ENCODE measurements at places on chromosomes 1 and 21.

DNA sequence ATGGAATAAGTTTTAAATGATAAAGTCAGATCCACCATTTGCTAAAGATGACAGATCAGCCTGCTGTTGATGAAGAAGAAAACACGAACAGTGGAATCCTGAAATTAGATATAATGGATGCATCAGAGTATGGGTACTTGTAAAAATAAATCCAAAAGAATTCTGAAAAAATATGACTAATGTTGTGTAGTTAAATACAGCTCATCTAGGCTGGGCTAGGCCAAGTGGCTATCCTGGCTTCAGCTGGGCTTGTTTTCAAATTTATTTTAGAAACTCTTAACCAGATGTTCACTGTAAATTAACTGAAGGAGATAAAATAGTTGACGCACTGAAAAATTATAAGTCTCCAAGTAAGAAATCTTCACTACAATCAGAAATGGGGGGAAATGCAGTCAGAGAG, 7.4 kb upstream of the RGS2 start:
- no peak for DNase-seq

- no peak for DNase-seq
Measured at GRCh38 chr1:31102501-31102950, 37.0 kb upstream of the PUM1 start.

DNA sequence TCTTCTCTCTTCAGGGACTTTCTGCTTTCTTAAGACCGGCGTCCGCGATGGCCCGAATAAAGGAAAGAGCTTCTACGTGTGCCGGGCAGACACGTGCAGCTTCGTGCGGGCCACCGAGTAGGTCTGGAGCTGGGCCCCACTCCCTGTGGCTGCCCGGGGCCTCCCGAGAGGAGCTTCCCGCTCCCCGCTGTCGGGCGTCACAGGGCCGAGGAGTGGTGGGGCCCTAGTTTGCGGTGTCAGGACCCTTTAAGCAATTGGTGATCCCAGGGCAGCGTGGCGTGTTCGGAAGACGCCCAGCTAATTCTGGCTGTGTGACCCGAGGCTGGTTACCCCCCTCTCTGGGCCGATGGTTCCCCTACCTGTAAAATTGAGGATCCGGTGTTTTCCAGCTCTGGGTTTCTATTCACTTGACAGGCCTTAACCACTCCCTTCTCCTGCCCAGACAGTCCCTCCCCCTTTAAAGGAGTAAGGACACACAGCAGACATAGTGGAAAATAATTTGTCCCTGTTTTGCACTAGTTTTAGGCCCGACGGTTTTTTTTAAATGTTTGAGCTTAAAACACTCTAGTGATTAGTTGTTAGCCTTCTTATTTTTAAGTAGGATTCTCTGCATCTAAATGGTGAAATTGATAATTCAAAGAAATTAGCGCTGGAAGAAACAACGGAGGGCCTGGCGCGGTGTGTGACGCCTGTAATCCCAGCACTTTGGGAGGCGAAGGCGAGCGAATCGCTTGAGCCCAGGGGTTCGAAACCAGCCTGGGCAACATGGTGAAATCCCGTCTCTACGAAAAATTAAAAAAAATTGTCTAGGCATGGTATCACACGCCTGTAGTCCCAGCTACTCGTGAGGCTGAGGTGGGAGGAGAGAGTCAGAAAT, 553 bp downstream of the TTF2 start:
- no peak for DNase-seq

- DNase-seq: no peak
Measured at GRCh38 chr1:84869720-84870119, 23.3 kb downstream of the LPAR3 start.

- no peak for DNase-seq
Measured at GRCh38 chr1:5909576-5910275, 82.5 kb downstream of the NPHP4 start.

DNA sequence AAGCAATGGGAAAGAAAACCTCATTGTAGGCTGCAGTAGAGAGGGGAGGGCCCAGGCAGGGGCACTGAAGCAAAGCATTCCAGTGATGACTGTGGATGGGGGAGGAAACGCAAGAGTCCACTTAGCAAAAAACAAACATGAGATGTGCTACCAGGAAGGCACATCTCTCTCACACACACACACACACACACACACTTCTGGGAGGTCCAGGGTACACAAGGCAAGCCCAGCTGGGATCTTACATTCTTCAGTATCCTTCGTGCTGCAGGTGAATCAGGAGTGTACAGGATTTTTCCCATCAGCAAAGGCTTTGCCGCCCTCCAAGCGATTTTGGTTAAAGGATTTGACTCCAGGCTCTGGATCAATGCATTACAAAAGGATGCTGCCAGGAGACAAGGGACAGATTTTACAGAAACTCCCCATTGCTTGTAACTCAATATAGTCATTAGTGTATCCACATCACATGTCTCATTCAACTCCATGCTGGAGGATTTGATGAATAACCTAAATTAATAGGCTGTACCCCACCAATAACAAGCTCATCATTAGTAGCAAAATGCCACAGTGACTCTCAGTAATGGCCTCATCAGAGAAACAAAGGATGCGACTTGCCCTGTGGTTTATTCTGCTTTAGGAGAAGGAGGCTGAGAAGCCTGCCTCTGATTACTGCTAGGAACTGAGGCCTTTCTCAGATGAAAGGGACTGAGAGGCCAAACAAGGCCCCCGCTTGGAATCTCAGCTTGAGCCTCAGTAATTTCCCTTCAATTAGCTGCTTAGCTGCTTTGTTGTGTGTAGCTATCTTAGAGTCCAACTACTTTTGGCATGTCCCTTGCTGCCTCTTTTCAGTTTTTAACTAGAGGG, 41.6 kb downstream of the ABCA4 start:
- DNase-seq: no peak

- DNase-seq: no peak
Measured at GRCh38 chr1:58815686-58816071, 31.8 kb upstream of the JUN start.

GRCh38 chr1:231563247-231563646, 34.8 kb downstream of the TSNAX start:
- no peak for DNase-seq

GRCh38 chr21:22900490-22900889, 1902.3 kb downstream of the NCAM2 start:
- no peak for DNase-seq

- no peak for DNase-seq
Measured at GRCh38 chr21:46452710-46453109, 6.0 kb upstream of the DIP2A start.

DNA sequence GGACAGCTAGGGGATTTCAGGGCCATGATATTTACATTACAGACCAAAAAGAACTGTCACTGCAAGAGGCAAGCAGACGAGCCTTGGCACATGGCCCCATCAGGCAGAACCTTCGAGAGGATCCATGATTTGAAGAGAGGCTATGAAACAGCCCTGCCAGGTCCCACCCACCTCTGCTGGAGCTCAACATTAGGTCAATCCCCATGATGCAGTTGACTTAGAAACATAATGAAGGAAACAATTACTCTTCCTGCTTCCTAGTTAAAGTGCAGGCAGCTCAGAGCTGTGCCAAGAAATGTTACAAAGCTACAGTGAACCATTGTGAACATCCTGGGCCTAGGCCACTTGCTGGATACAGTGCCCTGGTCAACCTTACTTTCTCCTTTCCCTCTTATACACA, 41.7 kb upstream of the PTCH2 start:
- DNase-seq: no peak

DNA sequence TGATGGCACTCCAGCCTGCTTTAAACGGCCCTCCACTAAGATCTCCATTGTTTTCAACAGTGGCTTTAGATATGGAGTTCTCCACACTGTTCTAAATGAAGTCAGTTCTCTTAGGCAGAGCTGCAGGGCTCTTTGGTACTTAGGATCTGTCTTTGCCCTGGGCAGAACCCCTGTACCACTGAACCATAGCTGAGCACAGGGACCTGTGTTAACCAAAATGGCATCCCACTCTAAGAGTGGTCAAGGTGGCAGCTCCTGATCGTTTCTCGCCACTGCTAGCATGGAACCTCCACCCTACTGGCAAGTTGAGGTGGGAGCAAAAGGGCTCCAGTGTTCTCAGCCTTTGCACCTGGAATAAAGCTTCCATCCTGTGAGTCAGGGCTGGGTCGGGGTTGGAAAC, 186.7 kb downstream of the TM2D1 start:
- no peak for DNase-seq

DNA sequence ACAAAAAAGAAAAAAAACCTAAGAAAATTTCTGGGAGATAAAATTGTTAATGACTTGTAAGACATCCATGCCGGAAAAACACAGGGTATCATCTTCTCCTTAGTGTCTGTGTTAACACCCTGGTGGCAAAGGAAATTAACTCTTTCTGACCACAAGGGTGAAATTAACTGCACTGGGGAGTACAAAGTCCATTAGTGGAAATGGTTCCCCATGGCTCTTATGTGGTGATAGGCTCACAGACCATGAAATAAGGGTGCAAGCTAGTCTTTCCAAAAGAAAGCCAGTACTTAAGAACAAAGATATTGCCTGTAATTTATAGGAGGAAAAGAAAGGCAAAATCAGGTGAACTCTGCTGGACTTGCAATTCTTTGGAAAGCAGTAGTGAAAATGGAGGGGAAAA, 185.4 kb downstream of the LRRIQ3 start:
- no peak for DNase-seq

DNA sequence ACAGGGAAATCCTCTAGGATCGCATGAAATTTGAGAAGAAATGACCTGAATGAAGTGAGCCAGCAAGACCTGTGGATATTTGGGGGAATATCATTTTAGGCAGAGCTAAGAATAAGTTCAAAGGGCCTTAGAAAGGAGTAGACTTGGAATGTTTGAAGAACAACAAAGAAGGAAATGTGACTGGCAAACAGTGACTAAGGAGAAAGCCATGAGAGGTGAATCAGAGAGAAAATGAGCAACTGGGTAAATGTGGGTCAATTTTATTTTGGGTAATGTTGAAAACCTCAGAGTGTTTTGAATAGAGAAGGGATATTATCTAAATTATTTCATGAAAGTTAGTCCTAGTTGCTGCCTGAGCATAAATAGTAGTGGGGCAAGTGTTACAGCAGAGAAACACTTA, 672.8 kb downstream of the LMO4 start:
- DNase-seq: no peak

Measured in activated T-cell treated with anti-CD3 and anti-CD28 coated beads, Interleukin-2, amount 50 U/mL, for 4 hours (primary cell).